ENCODE measurements at places on chromosomes 16 and 17.

DNA sequence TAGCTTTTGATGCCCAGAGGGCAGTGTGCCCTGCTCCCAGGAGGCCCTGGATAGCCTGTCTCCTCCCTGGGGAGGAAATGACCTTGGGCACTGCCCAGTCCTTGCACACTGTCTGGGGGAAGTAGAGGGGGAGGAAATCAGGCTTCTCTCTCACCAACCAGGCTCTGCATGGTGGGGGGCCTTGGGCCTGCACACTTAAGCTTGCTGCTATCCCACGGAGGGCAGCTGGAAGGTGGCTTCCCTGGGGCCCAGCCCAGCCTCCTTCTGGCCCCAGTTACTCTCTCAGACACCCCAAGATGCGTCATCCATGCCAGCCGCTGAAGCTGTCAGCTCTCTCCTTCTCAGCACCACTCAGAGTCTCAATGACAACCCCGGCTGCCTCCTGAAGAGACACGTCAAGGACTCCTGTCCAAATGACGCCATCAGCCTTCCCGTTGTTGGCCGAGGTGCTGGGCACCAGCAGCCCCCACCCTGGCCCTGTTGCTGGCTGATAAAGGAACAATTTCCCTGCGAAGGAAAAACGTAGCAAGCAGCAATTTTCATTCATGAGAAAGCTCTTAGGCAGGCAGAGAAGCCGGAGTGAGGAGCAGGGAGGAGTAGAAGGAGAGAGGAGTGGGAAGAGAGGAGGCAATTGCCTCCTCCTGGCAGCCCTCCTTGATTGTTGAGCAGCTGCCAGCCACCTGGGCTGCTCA lies 95.5 kb downstream of the SDK2 start:
- no peak for DNase-seq

GRCh38 chr17:45667591-45668171 lies 116.4 kb upstream of the CRHR1 start:
- DNase-seq: no peak

- no peak for DNase-seq
Observed at GRCh38 chr17:82050761-82051641, 610 bp downstream of the RFNG start.

DNA sequence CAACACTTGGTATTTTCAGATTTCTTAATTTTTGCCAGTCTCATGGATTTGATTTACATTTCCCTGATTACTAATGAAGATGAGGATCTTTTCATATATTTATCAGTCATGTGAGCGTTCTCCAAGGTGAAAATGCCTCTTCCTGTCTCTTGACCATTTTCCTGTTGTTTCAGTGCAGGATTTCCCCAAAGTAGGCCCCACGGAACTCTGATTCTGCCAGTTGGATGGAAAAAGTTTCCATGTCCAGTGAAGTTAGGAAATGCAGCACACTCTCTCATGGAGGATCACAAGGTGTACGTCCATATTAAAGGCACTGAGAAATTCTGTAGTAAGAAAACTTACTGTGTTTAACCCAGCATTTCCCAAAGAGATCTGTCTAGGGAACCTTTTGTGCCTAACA lies 16.5 kb upstream of the LIMD2 start:
- DNase-seq: no peak

DNA sequence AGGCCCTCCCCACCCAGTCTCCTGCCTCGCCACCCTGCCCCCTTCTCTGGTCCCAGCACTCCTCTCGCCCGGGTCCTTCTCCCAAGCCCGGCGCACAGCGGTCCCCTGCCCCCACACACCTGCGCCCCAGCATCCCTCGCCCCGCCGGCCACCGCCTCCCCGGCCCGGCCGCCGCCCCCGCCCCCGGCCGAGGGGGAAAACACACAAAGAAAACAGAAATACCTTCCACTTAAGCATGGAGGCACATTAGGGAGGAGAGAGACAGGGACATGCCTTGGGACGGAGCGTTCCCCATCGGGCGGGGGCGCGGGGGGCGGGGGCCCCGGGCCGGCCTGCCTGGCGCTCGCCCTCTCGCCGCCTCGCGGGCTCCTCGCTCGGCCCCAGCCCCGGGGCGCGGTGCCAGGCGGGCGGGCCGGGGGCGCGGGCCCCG lies 326 bp downstream of the SRCIN1 start:
- DNase-seq: no peak

GRCh38 chr16:2856061-2856670 lies 1.8 kb downstream of the PRSS22 start:
- DNase-seq: peak; percentile 23

DNA sequence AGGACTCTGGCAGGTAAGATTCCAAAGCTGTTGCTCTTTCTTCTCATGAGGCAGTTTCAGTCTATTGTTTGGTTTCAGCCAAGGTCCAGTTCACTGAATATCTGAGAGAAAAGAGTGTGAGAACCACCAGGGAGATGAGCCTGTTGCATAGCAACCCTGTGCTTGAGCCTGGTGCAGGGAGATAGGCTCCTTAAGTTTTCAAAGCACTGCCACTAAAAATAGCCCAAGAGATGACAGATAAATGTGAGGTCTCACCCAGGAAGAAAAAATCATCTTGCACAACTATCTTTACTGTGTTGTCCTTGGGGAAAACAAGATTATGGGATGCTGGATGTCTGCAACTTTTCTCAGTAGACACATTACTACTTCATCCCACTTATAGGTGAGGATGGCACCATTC lies 26.2 kb upstream of the NUDT7 start:
- no peak for DNase-seq

DNA sequence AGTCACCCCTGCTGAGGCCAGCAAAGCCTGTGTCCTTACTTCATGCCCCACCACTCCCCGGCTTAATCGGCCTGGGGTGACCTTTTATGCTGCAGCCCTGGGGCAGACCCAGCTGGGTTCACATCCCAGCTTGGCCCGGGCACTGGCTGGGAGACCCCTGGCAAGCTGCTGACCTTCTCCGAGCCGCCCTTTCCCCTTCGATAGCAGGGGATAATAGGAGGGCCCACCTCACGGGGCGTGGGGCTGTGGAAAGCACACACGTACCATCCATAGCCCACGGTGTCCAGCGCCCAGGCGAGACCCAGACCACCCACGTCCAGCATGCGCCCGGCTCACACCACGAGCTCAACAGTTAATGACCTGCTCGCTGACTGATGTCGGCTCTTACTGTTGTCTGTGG lies 26.8 kb downstream of the TBC1D16 start:
- no peak for DNase-seq

DNA sequence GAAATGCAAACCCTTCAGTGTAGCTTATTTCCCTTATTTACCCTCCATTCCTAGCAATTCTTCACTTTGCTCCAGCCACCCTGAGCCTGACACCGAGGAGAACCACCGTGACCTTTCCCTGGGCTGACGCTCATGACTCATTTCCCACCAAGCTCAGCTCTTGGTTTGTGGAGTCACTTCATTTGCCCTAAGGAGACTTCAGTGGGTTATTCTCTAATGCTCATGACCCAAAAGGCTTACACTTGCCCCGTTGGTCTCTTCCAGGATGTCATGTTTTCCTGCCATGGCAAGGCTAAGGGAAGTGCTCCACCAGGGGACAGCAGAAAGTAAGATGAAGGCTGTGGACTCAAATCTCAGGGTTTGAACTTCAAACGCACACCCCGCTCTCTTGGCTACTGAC lies 161.0 kb downstream of the CBLN1 start:
- no peak for DNase-seq
